T47D (cell line): ENCODE measurements at places on chromosomes 3 and 15.

DNA sequence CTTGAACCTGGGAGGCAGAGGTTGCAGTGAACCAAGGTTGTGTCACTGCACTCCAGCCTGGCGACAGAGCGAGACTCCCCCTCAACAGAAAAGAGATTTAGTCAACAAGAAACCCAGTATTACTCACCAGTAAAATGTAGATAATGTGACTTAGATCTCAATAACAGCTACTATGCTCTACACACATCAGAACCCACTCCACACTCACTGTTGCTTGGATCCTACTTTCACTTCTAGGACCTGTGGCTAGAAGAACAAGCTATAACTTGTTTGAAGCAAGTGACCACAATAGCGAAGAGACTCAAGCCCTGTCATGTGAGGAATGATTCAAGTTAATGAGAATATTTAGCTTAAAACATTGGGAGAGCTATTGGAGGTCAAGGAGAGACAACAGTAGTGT lies 100.7 kb downstream of the ANXA2 start:
- DNase-seq = no peak

DNA sequence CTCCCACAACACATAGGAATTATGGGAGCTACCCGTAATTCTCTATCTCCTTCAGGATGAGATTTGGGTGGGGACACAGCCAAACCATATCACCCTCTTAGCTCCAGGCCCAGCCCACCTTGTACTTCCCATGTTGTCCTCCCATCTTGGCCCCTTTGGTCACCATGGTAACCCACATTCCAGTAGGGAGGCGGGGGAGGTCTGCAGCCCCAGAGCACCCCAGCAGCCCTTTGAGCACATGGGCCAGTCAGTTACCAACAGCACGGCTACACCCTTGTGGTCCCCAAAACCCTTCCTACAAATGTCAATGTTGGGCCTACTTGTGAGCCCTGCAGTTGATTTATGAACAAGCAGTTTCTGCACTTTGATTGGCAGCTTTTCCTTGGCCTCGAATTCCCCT lies 84.5 kb downstream of the LRRK1 start:
- DNase-seq = no peak

GRCh38 chr3:196611761-196612483 lies 27.6 kb upstream of the NRROS start:
- no peak for DNase-seq

DNA sequence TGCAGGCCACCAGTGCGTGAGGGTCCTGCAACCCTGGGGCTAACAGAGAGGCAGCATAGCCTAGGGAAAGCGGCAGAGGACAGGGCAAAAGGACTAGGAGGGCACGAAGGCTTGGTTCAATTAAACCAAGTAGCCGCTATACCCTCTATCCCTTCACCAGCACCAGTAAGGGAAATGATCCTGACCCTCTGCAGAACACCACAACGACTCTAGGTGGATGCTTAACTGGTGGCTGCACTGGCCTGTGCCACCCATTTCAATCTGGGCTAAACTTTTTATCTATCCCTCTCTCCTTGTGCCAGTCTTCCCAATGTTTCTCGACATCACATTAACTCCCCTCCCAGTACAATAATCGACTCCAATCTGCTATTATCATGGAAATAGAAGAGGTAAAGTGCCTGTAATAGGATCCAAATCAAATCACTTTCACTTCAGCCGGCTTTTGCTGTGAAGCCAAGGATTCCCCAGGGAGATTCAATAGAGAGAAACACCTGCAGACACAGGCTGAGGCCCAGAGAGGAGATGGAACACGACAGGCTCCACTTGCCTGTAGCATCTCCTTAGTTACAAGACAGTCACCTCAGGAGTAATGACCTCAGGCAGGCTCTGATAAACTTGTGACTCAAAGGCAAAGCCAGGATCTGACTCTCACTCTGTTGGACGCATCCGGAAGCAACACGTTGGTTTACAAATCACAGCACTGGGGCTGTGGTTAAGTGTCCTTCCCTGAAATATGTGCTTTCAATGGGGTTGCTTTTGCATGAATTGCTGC lies 791.6 kb upstream of the ARRDC4 start:
- no peak for DNase-seq

GRCh38 chr3:62771331-62772072 lies 103.7 kb downstream of the CADPS start:
- no peak for DNase-seq

DNA sequence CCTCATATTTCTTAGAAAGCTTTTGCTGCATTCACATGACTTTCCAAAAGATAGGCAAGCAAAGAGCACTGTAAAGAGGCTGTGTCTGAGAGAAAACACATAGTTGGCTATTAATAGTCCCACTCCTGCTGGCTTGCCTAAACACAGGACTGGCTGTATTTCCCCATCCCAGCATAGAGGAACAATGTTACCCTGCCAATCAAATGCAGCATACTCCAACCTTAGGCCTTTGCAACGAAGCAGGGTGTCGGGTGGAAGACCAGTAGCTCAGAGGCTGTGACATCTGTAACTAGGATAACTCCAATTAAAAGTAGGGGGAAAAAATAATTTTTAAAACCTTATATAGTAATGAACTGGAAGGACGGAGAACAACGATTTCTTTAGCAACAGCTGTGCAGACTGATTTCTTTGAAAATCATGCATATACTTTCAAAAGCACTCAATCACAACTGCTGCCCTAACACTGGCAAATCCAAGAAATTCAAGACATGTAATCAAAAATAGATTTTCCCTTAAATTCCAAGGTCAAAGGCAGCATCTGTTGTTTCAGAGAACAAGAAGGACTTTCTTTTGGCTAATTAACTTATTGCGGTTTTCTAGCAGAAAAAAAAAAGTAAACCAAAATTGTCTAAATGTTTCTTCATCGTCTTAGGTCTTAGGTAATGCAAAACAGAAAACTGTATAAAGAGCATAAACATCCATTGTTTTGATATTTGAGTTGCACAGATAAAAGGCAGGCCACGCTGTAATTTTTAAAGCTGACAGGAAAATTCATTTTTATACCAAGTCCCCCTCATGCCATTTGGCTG lies 139.3 kb downstream of the TNIK start:
- no peak for DNase-seq

GRCh38 chr3:56894881-56895431 lies 93.2 kb upstream of the ARHGEF3 start:
- DNase-seq = no peak

DNA sequence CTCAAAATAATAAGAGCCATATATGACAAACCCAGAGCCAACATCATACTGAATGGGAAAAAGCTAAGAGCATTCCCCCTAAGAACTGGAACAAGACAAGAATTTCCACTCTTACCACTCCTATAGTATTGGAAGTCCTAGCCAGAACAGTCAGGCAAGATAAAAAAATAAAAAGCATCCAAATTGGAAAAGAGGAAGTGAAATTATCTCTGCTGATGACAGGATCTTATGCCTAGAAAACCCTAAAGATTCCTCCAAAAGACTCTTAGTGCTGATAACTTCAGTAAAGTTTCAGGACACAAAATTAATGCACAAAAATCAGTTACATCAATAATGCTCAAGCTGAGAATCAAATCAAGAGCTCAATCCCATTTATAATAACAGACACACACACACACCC lies 45.9 kb upstream of the SLC2A2 start:
- no peak for DNase-seq

GRCh38 chr3:129967761-129968160 lies 6.8 kb upstream of the TRH start:
- DNase-seq = no peak

GRCh38 chr15:86654501-86654900 lies 574.8 kb downstream of the AGBL1 start:
- DNase-seq = no peak

DNA sequence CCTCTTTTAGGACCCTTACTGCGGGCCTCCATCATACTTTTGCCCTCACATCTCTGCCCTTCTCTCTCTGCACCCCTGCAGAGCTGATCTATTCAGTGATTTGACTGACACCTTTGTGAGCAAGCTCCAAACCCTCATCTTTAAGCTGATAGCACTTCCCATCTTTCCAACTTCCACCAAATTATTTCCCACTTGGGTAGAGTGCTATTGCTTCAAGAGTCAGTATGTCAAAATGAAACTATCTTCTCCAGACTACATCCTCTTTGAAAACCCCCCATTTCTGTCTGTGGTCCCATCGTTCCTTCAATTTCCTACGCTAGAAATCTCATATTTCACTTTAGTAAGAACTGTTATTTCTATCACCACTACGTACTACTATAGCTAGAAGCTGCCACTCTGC lies 19.7 kb downstream of the ZWILCH start:
- no peak for DNase-seq

GRCh38 chr3:196975349-196975748 lies 6.7 kb upstream of the PIGZ start:
- no peak for DNase-seq

DNA sequence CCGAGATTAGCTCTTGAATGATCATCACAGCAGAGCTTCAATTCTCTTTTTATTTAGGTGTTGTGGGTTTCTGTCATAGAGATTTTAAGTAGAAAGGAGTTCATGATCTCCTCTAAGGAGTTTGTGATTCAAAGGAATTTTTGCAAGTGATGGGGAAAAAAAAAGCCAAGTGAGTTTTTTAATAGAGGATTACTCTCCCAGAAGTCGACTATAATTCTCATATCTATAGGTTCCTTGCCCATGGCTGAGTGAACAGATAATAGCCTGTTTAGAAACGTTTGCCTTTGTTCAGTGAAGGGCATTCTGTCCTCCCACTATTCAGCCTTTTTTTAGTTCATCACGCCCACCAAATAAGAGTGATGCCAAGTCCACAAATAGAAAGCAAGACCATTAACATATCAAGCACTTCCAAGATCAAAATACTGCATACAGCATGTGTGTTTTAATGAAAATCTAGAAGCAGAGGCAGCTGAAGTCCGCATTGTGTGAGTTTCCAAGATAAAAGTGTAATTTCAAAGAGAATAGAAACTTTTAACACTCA lies 398.4 kb upstream of the CNTN3 start:
- no peak for DNase-seq

- no peak for DNase-seq
Observed at GRCh38 chr3:37992271-37993066, 1.9 kb downstream of the VILL start.

- no peak for DNase-seq
Observed at GRCh38 chr3:53768478-53769459, 77.5 kb downstream of the CHDH start.

DNA sequence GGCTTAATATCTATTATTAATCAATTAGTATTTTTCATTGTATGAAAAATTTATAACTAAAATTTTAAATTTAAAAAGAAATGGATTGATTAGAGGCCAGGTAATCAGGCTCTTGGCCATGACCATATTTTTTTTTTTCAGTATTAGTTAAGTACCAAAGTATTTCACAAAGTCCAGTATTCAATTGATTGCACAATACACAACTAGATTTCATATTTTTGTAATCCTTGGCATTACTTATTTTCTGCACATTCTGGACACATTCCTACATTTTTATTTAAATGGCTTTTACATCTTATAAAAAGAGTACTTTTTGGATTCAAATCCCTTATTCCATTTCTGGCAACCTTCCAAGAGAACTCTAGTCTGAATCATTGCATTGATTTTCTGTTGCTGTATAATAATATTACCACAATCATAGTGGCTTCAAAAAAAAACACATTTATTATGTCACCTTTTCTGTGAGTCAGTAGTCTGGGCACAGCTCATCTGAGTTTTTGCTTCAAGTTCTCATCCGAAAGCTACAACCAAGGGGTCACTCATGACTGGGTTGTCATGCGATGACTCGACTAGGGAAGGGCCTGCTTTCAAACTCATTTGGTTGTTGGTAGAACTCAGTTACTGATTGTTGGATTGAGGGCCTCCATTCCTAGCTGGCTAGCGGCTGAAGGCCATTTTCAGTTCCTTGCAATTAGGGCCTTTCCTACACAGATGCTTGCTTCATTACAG lies 90.7 kb downstream of the CNTN6 start:
- no peak for DNase-seq

DNA sequence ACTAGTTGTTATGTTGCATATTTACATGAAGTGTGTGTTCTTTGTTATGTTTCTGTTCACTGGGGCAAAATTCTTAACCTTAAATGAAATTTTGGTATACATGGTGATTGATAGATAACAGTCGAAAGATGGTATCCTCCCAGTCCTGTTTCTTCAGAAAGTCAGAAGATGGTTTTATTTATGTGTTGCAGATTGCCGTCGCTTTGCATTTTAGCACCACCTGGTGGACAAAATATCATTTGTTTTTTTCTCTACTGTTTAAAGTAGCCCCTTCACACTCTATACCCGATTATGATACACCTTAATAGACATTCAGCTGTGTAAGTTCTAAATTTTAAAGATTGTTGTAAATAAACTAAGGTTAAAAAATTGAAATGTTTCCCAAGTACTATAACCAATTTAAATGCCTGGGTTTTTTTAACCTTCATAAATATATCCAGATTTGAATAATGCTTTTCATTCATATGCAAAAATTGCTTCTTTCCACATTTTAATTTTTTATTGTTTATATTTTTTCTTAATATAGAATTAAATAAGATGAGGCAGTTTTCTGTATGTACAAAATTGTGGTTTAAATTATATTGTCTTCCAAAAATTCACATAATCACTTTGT lies 152.2 kb downstream of the ALCAM start:
- DNase-seq = peak; percentile 11

DNA sequence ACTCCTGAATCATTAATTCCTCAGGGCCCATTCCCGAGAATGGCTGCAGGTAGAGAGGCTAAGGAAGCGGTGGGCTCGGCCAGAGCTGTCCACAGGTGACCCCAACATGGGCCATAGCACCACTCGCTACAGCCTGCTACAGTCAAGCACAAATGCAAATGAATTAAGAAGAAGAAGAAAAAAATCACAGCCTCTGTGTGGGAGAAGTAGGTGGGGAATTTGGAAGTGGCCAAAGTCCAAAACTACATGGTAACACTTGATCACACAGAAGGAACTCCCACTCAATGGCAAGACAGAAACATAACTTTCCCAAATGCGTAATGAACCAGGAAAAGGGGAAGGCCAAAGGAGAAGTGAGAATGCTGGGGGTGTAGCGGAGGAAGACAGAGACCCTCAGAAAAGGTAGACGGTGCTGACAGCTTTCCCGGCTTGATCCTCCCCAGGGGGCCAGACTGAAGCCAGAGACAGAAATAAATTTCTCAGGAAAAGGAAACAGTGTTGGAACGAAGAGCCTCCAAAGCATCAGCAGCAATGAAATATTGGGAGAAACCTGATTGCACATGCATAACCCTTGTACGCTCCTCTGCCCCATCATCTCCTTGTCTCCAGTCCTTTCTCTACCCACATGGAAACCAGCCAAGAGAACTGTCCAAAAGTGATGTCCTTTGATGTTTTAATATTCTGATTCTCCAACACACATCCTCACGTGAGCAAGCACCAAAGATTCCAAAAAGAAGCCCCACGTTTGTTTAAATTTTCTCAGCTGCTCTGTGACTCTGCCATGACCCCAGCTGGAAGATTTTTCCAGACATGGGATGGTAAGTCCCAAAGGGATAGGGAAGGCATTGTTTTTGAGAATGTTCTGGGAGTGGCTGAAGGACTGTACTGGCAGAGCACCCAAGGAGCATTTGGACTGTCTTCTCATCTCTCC lies 107.6 kb downstream of the OXNAD1 start:
- DNase-seq = no peak

DNA sequence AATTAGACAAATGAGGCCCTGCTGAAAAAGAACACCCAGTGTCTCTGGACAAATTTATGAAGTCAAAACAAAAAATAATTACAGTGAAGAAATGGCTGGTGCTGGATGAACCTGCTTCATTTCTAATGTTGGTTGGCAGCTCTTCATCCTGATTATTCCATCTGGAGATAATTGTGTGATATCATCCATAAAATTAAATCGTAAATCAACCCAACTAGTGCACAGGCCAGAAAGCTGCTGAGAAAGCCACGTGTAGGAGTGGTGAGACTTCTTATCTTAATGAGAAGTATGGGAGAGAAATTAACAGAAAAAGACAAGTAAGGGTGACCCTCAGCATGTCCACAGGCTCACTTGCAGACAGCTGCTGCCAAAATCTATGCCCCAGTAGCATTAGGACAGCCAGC lies 465.2 kb upstream of the TGFBR2 start:
- no peak for DNase-seq
